Activated naive CD4-positive, alpha-beta T cell (primary cell): ENCODE measurements at places on chromosomes 3 and 15.

- DNase-seq, result no peak
Observed at GRCh38 chr3:47342151-47342550, 38.7 kb upstream of the PTPN23 start.

DNA sequence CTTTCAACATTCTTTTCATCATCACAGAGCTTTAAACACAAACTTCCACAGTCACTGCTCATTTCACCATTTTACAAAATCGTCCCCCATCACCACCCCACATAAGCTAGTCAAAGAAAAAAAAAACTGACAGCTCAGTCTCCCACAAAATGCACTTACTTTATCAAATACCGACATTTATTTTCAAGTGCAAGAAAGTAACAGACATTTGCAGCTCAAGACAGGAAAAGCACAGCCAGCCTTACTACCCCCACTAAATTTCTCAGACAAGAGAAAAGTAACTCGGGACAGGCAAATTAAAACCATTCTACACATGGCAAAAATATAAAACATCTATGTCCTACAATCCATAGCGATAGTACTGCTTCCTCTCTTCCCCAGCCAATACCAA is 402.4 kb downstream of the SHQ1 start:
- no peak for DNase-seq

DNA sequence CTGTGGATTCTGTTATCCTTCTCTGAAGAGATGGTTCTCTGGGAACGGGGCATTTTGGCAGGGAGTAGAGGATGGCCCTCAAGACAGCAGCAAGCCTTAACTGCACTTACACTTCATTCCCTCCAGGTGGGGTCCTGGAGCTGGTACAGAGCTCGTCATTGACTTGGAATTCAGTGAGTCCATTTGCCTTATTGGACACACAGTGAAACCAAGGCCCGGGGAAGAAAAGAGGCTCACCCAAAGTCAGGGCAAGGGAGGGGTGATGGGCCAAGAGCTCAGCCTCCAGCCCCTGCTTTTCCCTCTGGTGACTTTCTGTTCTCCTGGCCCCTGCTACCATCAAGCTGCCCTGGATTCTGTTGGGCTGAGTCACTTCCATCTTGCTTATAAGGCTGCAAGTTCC is 125.6 kb downstream of the ETFA start:
- DNase-seq, result no peak

DNA sequence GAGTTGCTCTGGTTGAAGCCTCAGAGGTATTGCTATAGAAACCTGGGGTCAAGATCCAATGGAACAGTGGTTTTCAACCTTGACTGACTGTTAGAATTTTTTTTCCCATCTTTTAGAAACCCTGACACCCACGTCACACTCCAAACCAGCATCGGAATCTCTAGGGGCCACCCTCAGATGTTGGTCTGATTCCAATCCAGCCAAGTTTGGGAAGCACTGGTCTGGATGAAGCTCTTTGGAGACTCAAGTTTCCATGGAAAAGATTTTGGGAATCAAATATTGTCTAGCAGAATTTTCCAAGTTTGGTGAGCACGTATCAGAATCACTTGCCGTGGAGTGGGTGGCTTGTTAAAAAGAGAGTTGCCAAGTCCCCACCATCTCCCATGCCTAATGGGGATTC is 103.8 kb downstream of the THSD4 start:
- DNase-seq, result no peak

GRCh38 chr3:47836986-47837385 is 34.0 kb downstream of the DHX30 start:
- DNase-seq, result no peak

GRCh38 chr3:13504161-13504831 is 24.2 kb downstream of the HDAC11 start:
- no peak for DNase-seq

GRCh38 chr3:58049143-58049785 is 41.0 kb downstream of the FLNB start:
- no peak for DNase-seq

DNA sequence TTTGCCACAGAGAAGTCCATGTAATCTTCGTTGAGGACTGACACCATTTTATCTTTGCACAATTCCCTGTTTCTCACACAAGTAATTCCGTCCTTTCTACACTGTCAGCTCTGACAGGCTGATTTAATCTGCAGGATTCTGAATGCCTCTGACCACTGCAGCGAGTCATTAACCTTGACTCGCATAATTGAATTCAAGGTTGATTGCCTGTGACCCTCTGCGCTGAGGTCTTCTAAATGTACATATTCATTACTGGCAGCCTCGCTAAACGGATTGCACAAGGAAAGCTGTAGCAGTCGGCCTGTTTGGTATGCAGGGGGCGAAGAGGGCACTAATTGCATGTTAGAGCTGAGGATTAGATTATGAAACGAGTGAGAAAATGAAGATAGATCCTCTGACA is 147.8 kb downstream of the SHOX2 start:
- no peak for DNase-seq

- no peak for DNase-seq
Observed at GRCh38 chr3:78737988-78738387, 1029.8 kb downstream of the ROBO1 start.

DNA sequence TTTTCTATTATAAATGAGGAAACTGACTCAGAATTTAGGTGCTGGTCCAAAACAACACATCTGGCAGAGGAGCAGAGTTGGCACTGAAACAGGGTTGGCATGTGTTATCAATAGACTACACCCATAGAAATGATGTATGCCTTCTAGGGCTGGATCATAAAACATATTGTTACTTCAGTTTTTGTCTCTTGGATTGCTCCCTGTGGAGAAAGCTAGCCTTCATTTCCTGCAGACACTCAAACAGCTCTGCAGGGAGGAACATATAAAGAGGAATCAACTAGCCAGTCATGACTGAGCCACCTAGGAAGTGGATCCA is 507 bp upstream of the MRPL3 start:
- no peak for DNase-seq

- DNase-seq, result no peak
Observed at GRCh38 chr3:124345845-124346244, 353.9 kb upstream of the ROPN1 start.

DNA sequence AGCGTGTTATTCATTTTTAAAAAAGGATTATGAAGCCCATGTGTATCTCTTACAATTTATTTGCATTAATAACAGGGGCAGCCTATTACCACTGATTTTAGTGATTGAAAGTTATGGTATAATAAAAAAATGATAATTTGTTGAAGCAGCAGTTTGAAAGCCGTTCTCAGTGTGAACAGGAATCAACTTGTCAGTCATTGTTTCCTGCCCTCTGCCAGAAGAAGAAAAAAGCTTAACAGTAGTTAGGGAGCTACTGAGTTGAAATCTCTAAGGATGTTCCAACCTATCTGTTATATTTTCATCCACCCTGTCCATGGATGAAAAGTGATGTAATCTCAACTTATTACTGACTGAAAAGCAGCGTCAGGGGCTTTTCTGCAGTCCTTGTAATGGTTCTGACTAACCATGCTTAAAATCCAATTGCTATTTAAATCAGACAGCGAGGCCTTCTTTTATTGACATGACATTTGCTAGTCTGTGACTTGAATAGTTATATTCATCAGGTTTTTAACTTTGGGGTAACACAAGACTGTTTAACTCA is 486.7 kb downstream of the ROBO2 start:
- no peak for DNase-seq

- DNase-seq, result no peak
Observed at GRCh38 chr3:185342459-185343174, 20.3 kb upstream of the MAP3K13 start.

DNA sequence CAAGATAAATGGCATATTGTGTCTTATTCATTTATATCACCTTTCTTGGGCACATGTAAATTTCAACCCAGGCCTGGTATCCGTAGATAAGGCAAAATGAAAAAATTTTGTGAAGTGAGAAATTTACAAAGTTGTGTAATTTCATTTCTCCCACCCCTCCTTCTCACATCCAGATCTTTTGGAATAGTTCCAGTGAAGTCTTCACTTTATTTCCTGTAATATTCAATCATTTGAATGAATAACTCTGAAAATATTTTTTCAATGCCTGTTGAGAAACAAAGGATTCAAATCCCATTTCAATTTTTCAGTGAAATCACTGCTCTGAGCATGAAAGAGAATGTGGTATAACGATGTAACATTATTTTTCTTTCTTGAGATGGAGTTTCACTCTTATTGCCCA is 53.4 kb downstream of the BTLA start:
- DNase-seq, result no peak

GRCh38 chr15:101251830-101252820 is at the start of gene CHSY1:
Gene CHSY1 (minus strand): TSS chr15:101252048. CDS start chr15:101251456, 592 bp downstream.
- peak; percentile 73 for DNase-seq

DNA sequence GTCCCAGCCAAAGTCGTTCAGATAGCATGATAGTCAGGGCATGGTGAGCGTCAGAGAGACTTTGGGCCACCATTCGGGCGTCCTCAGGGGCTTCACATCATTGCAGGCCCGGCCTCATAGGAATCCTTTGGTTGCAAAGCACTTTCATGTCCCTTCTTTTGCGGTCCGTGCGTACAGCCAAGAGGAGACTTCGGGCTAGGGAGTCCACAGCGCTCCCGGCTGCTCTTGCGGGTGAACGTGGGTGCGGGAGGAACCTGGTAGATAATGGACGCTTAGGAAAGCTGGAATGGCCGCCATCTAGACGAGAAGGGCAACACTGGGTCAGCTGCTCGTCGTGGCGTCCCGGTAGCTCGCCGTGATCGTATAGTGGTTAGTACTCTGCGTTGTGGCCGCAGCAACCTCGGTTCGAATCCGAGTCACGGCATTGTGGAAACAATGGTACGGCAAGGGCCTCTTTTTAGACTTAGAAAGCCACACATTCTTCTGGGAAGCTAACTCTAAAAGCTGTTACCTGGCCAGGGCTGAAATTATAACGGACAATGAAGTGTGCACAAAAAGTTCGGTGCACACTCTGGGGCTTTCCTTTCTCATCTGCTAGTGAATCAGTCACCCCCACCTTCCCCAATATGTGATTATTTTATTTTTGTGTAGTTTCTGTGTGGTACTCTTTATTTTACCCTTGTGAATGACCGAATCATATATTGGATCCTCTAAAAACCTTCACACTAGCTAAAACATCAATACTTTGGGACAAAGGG is 13.2 kb upstream of the SHF start:
- DNase-seq, result peak; percentile 66

DNA sequence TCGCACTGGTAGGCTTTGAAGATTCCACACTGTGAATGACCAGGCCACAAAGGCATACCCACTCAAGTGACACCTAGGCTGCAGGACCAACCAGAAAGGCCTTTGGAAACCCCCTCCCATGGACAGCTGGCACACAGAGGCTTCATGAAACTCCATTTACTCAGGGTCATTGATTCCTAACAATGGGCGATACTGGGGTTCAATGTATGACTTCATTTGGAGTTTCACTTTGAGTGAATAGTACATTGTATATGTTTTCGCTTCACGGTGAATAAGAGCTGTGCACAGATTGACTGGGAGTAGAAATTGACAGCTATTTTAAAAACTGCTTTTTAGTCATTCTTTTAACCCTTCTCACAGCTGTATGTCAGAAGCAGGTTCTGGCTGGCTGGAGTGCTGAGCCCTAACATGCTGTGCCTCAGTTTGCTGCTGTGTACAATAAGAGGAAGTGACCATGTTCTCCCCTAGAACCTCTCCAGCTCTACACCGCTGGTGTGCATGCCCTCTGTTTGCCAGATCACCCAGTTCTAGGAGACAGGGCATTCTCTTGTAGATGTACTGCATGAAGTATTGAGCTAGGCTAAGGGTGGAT is 15.4 kb upstream of the CX3CR1 start:
- DNase-seq, result no peak

DNA sequence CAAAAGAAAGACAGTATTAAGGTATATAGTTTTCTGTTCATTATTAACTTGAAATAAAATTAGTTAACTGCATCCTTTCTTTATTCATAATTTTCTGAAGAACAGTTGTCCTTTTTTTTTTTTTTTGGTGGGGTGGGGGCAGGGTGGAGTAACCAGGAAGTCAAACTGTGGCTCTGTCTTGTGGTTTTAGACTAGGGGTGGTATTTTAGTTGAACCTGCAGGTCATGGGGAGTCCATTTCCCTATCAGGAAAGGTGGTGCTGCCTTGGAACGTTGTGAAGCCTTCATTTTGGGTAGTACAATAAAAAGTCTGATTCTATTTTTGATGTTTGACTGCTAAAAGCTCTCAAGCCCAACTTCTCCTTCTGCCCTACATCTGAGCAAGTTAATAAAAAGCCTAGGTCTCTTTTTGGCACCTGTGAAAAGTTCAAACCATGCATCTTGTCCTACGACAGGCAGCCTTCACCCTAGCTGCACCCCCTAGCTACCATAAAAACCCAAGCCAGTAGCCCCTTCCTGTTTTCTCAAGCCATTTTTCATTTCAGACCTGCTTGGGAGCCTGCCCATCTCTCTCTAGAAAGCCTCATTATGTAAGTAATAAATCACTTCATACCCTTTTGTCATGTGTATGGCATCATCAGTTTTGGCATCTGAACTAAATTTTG is 31.2 kb upstream of the RIOX2 start:
- DNase-seq, result no peak

DNA sequence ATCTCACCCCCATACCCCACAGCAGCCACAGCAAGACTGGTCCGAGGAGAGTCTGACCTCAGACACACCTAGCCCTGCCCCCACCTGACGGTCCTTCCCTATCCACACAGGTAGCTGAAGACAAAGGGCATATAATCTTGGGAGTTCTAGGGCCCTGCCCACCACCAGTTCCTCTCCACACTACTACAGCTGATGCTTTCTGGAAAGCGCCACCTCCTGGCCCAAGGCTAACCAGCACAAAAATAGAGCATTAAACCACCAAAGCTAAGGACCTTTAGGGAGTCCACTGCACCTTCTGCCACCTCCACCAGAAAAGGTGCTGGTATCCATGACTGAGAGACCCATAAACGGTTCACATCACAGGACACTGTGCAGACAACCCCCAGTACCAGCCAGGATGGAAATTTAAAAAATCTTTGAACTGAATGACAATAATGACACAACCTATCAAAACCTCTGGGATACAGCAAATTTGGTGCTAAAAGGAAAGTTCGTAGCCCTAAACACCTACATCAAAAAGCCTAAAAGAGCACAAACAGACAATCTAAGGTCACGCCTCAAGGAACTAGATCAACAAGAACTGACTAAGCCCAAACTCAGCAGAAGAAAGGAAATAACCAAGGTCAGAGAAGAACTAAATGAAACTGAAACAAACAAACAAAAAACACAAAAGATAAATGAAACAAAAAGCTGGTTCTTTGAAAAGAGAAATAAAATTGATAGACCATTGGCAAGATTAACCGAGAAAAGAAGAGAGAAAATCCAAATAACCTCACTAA is 122.1 kb upstream of the TPRG1 start:
- no peak for DNase-seq

DNA sequence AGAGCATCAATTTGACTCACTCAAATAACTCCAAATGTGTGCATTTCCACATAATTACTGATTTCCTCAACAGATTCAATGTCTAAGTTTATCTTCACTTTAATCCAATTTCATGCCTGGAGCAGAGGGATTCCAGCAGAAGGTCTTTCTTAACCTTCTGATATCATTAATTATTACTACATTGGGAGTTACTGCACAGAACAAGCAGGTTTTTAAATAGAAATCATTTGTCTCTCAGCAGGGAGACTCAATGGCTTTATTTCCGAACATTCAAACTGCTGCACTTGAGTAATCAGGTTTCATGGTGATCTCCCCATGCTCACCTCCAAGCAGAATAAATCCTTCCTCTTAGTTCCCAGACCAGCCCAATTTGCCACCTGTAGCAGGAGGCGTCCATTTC is 264.8 kb upstream of the IGF1R start:
- no peak for DNase-seq
